ENCODE measurements at places on chromosomes 6 and 20.

- DNase-seq = peak; percentile 70
These were observed 43.4 kb downstream of the NHSL1 start for GRCh38 chr6:138455746-138456400.

- no peak for DNase-seq
These were observed 731.4 kb upstream of the CITED2 start for GRCh38 chr6:140105857-140106256.

- peak; percentile 40 for DNase-seq
These were observed 4.7 kb downstream of the ADA start for GRCh38 chr20:44646641-44647274.

GRCh38 chr6:49698478-49698877, 14.9 kb downstream of the CRISP2 start:
- no peak for DNase-seq

- no peak for DNase-seq
These were observed 986.3 kb downstream of the TFAP2A start for GRCh38 chr6:9428421-9429172.

- DNase-seq = no peak
These were observed 2.7 kb downstream of the SLC2A10 start for GRCh38 chr20:46712056-46712636.

All from CD4-positive, alpha-beta T cell treated with Interleukin-15 for 4 hours (primary cell).